Kidney glomerular epithelial cell (primary cell): ENCODE measurements at places on chromosomes 3 and 15.

DNA sequence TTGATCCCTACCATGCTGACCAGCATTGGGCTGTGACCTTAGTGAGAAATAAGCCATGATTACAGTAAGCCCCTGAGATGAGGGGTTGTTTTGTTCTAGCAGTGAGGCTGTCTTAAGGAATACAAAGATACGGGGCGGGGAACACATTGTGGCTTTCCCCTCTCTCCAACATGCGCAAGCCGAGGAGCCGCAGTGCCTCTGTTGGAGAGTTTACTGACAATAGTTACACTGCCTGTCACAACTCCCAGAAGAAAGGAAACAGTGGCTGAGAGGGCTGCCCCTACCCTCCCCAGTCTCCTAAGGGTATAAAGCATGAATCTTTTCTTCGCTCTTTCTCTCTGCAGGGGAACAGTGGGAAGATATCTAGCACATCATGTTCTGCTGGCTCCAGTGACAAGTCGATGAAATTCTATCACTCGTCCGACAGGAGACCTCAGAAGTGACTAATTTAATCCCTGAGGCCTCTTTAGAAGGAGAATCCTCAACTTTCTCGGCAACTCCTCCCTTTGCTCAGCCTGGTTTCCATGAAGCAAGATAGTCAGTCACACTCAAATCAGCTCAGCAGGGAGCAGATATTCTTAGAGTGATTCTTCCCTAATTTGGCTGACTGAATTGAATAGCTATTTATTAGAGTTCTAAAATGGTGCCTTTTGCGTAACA is 409.0 kb upstream of the PROK2 start:
- no peak for DNase-seq

- DNase-seq, result no peak
These were observed 43.5 kb upstream of the ULK4 start for GRCh38 chr3:42005401-42005800.

DNA sequence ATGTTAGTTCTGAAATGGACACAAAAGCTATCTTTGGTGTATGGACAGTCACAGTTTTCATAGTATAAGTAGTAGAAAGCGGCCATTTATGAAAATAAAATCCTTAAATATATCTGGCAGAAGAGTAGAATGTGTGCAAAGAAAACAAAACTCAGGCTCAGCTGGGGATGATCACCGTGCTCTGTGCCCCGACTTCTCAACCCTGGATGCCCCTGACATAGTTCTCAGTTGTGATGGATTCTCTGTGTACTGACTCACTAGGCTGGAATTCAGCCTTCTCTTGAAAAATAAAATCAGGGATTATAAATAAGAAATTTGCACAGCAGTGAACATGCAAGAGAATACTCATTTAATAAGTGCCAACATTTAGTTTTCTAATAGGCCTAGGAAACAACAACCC is 925.1 kb upstream of the NR2F2 start:
- peak; percentile 60 for DNase-seq

- DNase-seq, result no peak
These were observed 47.2 kb downstream of the WHAMM start for GRCh38 chr15:82856397-82857170.

GRCh38 chr3:94614192-94614591 is 551.3 kb downstream of the NSUN3 start:
- DNase-seq, result no peak

DNA sequence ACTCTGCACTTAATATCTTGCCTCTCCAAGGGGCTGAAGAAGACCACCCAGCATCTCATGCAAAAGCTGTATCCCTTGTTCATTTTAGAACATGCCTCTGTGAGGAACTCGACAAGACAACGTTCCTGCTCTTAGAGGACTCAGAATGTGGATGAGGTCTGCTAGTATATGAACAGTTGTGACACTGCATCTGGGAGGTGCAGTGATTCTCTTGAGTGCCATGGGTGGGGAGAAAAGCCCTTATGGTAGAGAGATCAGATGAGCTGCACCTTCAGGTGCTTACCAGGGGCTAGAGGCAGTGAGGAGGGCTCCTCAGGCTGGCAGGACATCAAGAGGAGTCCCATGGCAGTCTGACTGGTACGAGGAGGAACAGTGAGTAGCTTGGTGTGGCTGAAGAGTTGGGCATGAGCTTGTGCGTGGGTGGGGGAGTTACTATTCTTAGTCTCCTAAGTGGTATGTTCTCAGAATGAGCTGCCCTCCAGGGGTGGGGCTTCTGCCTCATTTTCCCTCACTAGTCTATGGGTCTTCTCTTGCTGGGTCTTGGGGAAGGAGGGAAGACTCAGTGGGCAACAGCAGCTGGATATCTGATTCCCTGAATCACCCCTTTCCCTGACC is 56.7 kb upstream of the ATP2B2 start:
- no peak for DNase-seq

GRCh38 chr3:27385504-27385903 is 16.3 kb upstream of the NEK10 start:
- DNase-seq, result no peak

DNA sequence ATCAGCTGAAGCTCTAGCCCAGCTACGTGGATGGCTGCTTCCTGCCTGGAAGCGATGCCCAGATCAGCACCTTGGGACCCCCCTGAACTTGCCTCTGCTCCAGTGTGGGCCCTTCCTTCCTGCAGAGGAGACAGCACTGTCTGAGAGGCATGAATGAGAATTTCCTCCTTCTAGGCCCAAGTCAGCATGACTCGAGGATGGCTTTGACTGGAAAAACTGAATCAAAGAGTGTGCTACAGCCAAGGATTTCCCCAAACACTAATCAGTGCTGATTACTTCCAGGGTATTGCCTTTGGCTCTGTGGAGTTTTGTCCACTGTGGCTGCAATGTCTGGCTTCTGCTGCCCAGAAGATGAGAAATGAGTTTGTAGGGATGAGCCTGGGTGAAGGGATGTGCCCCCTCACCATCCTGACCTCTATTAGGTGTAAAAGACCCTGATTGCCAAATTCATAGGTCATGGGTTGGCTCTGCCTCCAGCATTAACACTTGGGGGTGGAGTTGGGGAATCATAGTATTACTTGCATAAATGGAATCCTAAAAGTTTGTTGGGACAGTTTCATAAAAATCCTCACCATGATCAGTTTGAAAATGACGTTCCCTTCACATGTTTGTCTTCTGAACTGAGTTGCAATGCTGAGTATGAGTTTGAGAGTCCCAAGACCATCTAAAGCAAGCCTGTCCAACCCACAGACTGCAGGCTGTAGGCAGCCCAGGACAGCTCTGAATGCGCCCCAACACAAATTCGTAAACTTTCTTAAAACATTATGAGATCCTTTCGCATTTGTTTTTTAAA is 36.7 kb downstream of the FLNB start:
- no peak for DNase-seq

DNA sequence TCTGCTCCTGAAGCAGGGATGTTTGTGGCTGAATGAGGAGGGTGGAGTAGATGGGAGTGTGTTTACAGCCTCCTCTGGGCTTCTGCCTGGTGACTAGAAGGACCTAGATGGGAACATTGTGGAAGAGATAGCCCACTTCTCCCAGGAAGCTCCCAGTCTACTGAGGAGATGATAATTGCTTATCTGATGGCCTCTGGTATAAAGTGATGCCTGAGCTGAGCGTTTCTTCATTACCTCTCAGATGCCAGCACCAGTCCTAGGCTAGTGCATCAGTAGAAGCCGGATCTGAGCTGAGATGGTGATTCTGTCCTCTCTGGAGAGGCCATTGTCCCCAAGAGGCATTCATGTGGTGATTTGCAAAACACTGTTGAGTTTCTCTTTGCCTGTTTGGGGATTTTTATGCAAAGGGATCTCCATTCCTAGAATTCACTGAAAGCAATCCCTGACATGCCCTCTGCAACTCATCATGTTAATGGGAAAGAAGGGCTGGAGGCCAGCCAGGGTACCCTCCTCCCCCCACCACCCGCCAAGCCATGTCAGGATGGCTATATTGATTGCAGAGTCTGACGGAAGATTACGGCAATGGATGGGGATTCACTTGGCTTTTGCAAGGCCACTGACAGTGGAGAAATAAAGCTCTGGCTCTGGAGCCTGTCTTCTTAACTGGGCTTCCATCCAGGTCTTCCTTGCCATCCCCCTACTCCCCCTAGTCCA is 166.4 kb upstream of the ROPN1 start:
- DNase-seq, result no peak

DNA sequence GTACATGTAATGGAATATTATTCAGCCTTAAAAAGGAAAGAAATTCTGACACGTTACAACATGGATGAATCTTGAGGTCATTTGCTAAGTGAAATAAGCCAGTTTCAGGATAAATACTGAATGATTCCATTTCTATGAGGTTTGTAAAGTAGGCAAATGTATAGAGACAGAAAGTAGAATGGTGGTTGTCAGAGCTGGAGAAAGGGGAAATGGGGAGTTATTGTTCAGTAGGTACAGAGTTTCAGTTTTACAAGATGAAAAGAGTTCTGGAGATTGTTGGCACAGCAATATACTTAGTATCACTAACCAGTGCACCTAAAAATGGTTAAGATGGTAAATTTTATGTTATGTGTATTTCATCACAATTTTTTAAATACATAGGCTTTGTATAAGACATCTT is 60.6 kb downstream of the USP8 start:
- no peak for DNase-seq

GRCh38 chr3:192422321-192422996 is 304.9 kb downstream of the FGF12 start:
- DNase-seq, result peak; percentile 26

DNA sequence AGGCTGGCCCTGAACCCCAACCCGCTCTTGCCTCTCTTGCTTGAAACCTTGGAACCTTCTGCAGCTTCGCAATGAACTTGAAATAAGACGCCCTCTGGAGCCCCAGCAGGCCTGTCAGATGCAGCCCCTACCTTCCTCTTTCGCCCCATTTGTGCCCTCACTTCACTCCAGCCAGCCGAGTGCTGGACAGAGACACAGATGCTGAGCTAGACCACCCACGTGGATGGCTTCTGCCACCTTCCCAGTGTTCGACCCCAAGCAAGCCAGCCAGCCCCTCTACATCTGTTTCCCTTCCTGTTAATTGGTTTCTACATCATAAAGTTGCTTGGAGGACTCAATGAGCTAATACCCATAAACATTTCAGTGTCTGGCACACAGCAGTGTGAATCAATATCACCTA is 23.8 kb upstream of the SNRPA1 start:
- DNase-seq, result no peak

GRCh38 chr3:137217733-137218132 is 259.9 kb downstream of the IL20RB start:
- no peak for DNase-seq

DNA sequence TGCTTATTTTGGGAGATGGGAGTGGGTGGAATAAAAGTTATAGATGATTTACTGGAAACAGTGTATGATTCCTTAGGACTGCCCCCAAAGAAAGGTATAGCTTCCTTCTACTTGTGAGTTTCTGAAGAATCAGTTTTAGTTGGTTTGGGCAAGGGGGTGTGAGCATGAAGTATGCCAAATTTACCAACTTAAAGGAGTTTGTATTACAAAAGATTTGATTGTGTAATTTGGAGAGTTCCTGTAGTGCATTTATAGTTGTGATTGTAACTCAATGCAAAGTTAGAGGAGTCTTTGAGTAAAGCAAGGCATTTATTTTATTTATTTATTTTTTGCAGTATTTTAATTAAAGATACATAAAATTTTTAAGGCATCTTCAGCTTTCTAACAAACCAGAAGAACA is 42.8 kb downstream of the TSC22D2 start:
- no peak for DNase-seq

DNA sequence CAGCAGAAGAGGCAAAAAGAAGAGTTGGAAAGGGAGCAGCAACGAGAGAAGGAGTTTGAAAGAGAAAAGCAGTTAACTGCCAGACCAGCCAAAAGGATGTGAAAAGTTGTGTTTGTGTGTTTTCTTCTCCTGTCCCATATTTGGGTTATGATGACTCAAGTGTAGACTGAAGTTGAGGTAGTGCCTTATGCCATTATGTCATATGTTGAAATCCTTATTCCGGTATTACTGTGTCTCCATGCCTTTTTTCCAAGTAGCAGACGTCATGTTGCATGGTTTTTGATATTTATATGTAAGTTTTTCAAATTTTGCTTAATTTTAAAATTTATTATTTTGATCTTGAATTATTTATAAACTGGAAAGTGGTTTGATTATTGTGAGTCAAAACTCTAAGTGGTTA is 19.2 kb downstream of the BLOC1S6 start:
- DNase-seq, result no peak

DNA sequence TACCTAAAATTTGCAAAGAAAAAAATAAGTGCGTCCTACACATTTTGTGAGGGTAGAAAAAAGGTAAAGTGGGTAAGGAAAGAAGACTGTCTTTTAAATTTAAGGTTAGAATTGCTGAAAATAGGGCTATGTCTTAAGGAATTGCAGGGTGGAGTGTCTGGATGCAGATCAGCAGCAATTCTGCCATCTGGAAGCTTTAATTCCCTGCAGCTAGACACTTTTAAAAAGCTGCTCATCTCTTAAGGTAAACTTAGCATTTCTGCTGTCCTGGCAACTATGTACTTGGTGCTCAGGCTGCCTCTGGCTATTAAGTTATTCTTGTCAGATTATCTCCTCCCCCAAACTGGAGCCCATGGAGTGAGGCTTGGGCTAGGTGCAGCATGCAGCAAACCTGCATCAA is 420.2 kb downstream of the SI start:
- no peak for DNase-seq
